Activated CD4-positive, alpha-beta T cell treated with anti-CD3 and anti-CD28 coated beads, Interleukin-10, Interleukin-2, amounts not matched to agents 100 ng/mL and 50 ng/mL, durations not matched to agents 16 hours and 8 hours (primary cell): ENCODE measurements at places on chromosomes 5 and 9.

GRCh38 chr9:106616026-106616425, 246.9 kb upstream of the ZNF462 start:
- no peak for DNase-seq

DNA sequence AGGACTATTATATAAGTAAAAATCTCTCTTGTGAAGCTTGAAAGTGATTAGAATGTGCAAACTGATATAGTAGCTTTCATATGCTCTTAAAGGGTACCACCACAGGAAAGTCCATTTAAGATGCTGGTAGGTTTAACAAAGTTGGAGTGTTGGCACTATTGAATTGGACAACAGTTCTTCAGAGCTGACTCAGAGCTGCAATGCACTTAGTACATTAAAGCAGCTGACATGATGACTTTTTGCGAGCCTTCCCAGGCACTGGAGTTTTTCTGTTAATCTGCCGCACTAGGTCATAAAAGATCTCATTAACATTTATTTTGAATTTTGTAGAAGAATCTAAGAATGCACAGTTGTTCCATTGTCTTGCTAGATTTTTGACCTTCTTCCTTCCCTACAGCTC, 243.8 kb downstream of the ADAMTSL1 start:
- no peak for DNase-seq

- no peak for DNase-seq
Observed at GRCh38 chr5:2783223-2783622, 31.7 kb upstream of the IRX2 start.

DNA sequence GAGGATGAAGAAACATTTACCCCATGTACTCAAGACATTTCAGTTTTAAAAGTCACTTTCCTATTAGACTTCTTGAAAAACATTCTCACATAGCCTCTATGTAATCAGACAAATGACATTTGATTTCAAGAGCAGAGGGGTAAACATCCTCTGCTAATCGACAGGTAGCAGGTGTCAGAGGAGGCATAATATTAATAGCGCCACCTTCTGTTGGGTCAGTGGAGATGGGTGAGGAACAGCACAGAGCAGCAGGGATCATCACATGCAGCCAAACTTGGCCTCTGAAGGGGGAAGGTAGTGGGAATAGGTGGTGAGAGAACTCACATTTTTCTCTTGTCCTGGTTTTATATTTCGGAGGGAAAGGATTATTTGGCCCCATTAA, 3.3 kb upstream of the LSM11 start:
- DNase-seq: peak; percentile 55

DNA sequence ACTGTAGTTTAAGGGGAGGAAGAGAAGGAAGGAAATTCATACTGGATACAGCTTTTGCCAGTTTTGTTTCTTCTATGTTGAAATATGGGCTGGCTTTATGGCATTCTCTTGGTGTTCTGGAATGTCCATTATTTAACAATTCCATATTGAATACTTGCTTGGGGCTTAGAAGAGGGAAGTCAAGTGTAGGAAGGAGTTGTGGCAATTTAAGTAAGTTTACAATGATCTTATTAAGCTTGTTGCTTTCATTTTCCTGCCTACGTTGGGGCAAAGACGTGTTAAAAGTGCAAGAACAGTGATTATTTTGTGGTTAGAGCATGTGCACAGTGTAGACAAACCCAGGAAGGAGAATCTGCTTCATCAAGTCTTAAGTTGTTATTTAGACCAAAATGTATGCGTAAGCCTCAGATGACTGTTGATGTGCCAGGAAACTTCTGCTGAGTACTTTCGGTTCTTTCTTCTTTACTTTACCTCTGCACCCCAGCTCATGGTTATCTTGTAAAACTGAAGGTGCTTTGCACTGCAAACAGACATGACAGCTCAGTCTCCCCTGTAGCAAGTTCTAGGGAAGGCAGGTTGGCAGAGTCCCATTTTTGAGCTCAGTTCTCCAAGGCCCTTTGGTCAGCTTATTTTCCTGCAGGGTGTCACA, 75.8 kb downstream of the F2RL2 start:
- peak; percentile 92 for DNase-seq

DNA sequence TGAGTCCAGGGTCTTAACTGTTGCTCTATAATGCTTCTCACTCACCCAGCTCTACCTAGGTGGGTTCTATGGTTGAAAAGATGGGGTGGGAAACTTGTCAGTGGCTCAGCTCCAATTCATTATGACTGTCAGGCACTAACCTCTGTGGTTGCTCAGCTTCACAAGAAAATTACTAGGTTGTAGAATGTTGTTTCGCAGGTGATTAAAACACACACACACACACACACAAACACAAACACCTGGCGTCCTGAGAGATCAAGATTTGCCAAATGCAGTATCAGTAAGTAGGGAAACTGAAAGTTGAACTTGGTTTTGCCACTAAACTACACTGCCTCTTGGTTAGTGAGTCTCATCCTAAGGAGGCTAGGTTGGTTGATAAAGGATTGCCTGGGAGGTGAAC, 2.8 kb downstream of the MCCC2 start:
- DNase-seq: peak; percentile 43

DNA sequence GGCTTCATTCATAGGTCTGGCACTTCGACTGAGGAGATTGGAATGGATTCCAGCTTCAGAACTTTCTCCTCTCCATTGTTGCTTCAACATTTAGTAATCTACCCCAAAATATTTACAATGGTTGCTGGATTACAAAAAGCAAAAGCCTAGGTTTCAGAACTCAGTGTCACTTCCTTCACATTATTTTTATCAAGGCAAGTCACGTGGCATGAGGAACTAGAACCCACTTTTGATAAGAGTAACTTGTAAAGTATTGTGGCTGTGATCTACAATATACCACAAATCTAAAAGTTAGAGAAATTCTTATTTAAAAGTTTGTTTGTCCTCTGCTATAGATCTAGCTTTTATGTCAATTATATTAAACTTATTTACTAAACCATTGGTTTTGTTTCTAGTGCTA, 39.7 kb upstream of the ANKDD1B start:
- DNase-seq: peak; percentile 17

- DNase-seq: peak; percentile 74
Observed at GRCh38 chr5:132457371-132458225, 33.0 kb downstream of the IRF1 start.

GRCh38 chr5:170565072-170565471, 61.3 kb downstream of the KCNIP1 start:
- DNase-seq: no peak

- no peak for DNase-seq
Observed at GRCh38 chr5:75138689-75139088, 86.3 kb upstream of the GCNT4 start.

GRCh38 chr5:149724130-149724840, 5.8 kb upstream of the PPARGC1B start:
- DNase-seq: peak; percentile 57

DNA sequence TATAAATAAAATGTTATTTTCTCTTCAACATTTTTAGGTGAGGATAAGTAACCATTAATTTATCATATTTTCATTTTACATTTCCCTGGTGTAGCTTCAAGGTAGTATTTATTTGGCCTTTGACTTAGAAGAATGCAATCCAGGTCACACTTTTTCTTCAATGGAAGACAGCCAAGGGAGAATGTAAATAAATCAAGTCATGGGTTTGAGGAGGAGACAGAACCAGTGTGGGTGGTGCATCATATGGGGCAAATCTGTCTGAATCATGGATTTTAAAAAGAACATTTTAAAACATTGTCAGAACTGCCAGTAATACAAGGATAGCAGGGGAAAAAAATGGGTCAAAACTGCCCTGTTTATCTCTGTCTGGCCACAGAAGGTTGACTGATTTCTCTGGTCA, 229.5 kb downstream of the FAM114A2 start:
- DNase-seq: no peak

GRCh38 chr9:109449036-109449798, 48.9 kb downstream of the PTPN3 start:
- no peak for DNase-seq

DNA sequence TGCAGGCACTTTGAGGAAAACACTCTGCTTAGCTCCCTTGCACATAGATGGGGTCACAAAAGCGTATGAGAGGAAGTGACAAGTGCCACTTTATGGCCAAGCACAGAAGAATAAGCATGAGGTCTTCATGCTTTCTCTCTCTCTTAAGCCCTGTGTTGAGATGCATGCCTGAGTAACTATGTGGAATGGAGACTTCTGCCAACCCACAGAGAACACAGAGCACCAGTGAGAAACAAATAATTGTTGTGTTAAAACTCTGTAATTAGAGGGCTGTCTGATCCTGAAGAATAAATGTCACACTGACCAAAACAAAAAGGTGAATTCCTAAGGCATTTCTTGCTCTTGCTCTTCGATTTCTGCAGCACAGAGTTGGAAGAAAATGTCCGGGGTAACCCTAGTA, 488.5 kb downstream of the CTNND2 start:
- DNase-seq: no peak

GRCh38 chr9:88177371-88177770, 39.1 kb upstream of the SPATA31C2 start:
- no peak for DNase-seq

GRCh38 chr5:84372066-84372695, 12.5 kb downstream of the EDIL3 start:
- no peak for DNase-seq

- DNase-seq: no peak
Observed at GRCh38 chr5:152688561-152689249, 283.6 kb upstream of the NMUR2 start.

- no peak for DNase-seq
Observed at GRCh38 chr5:102731693-102732092, 23.4 kb upstream of the PAM start.

DNA sequence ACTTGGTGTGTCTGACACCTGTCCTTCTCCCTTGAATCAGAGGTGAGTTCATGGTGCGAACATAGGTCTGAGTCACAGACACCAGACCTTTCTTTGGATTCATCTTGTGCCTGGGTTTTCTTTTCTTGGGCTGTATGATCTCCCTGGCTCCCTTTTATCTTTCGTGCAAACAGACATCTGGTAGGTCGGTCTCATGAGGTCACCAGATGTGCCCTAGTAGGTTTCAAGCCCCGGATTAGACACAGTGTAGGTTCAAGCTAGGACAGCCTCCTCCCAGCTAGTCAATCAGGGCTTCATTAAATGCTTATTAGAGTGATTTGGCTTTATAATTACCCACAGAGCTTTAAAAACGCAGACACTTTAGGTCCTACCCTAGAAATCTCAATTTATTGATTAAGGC, 106.0 kb upstream of the MYO10 start:
- DNase-seq: no peak

- peak; percentile 27 for DNase-seq
Observed at GRCh38 chr5:112772124-112772523, 34.4 kb downstream of the APC start.

GRCh38 chr5:4625206-4625896, 514.8 kb upstream of the ADAMTS16 start:
- no peak for DNase-seq
